Calu3 (cell line): ENCODE measurements at places on chromosomes 12 and 14. TPM values are rescaled to one million over a fixed set of nuclear protein-coding genes. Genes with fewer than 3 reads are reported as not detected.

- no peak for DNase-seq
Measured at GRCh38 chr12:123986374-123986965, 13.5 kb downstream of the ZNF664 start.

- DNase-seq: no peak
Measured at GRCh38 chr12:98758331-98758730, 113.2 kb downstream of the APAF1 start.

The MYH6 gene
- total RNA-seq: not detected in 2 replicates

DNA sequence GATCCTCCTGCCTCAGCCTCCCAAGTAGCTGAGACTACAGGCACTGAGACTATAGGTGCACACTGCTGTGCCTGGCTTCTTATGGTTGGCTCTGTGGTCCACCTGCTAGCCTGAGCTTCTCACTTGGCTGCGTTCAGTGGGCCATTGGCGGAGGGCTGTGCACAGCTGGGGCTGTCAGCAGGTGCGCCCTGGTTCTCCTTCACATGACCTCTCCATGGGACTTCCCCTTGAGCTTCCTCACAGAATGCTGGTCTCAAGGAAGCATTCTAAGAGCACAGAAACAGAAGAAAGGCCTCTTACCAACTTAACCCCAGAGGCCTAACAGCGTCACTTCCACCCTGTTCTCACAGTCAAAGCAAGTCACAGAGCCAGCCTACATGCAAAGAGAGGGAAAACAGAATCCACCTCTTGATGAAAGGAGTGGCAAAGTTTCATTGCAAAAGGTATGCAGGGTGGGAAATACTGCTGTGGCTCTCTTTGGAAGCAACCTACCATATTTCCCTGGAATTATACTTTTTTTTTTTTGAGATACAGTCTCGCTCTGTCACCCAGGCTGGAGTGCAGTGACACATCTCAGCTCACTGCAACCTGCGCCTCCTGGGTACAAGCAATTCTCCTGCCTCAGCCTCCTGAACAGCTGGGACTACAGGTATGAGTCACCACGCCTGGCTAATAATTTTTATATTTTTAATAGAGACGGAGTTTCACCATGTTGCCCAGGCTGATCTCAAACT, 9.3 kb downstream of the RILPL2 start:
- no peak for DNase-seq

DNA sequence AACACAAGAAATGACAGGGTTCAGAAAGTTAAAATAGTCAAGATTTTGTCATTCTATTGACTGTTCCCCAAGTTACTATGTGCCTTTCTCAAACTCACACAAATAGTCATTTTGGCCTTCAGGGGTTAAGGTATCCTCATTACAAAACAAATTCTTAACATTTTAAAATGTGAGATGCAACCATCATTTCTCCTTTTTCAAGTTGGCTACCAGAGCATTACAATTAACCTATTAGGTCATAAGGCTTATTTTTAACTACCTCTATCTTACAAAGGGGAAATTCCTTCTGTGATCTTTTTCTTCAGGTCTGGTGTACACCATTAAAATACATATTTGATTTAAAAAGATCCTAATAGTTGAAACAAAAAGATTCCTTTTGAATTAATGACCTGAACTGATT, 61.2 kb downstream of the SLC38A1 start:
- DNase-seq: no peak

GRCh38 chr14:101072945-101073597, 169.5 kb upstream of the RTL1 start:
- peak; percentile 94 for DNase-seq

- DNase-seq: no peak
Measured at GRCh38 chr12:91561958-91562325, 379.3 kb upstream of the DCN start.

The PPM1H gene
- total RNA-seq: 36.7 and 39.1 TPM in 2 replicates

GRCh38 chr12:10247436-10248058, 34.9 kb downstream of the GABARAPL1 start:
- DNase-seq: no peak

DNA sequence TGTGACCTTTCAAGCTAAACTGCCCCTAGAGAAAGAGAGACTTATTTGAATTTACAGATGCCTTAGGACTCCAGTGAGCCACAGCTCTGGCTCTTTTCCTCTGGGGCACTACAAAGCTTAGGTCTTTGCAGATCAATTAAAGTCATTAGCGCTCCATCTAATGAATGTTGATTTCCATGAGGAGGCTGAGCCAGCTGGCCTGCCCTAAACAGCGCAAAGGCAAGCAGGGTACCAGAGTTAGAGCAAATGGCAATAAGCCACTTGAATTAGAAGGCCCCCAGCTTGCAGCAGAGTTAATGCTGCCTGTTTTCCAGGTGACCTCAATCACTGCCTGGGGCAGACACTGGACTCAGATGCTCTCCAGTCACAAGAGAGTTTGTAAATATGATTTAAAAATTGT, 695.3 kb downstream of the DIO2 start:
- DNase-seq: no peak

The ASPG gene
- not detected in 2 replicates for total RNA-seq

The TESPA1 gene
- not detected in 2 replicates for total RNA-seq

GRCh38 chr12:44627387-44628166, 248.5 kb downstream of the NELL2 start:
- no peak for DNase-seq

- DNase-seq: no peak
Measured at GRCh38 chr12:51504851-51505250, 80.2 kb downstream of the SLC4A8 start.

DNA sequence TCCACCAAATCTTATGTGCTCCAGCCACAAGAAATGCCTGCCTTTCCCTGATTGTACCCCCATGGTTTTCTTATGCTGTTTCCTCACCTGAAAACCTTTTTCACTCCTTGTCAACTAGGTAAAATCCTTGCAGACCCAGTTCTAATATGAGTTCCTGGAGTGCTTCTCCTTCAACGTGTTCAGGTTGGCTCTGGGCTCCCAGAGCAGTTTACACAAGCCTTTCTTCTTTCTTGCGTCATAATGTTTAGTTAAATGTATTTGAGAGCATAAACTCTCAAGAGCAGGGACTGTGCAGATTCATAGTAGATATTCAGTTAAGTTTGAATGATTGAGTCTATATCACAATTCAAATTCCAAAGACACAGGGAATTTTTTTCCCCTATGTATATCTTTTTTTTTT, 484.8 kb upstream of the CCDC196 start:
- no peak for DNase-seq

The ADAM20 gene
- total RNA-seq: 1.3 and 1.8 TPM in 2 replicates

The OR4K5 gene
- not detected in 2 replicates for total RNA-seq

DNA sequence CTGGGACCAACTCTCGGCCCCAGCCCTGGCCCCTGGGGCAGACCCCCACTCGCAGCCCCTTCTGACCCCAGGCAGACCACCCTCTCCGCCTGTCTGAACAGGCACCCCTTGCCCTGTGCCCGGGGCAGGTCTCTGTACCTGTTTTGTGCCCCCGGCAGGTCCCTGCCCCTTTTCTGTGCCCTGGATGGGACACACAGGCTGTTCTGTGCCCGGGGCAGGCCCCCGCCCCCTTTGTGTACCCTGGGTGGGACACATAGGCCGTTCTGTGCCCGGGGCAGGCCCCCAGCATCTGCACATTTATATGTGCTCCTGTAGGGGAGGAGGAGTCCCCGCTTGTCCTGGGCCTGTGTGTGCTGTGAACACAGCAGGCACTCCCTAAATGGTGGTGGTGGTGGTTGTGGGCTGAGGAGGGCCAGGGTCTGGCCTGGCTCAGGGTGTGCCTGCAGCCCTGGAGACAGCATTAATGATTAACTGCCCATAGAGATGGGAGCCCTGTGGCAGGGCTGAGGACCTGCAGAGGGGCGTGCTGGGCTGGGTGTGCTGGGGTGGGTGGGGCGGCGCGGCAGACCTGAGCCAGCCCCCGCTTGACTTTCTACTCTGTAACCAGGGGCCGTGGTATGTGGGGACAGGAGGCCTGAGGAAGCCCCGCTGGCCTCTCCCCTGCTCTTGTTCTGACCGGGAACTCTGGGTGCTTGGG, 3.7 kb downstream of the FBRSL1 start:
- DNase-seq: peak; percentile 60

DNA sequence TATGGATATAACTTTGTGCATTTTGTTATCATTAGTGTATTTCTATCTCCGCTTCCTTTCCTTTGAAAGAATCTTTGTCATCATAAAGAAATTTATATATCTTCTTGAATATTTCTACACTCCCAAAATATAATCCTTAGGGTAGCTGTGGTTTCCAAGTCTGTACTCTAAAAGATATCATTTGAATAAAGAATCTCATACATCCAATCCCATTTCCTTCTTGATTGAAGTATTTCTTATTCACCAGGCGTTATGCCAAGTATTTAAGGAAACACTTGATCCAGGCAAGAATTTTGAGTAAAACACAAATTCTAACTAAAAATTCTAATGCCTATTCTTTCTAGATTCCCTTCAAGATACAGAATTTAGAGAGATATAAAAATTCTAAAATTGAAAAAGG, 821.8 kb downstream of the GALC start:
- no peak for DNase-seq

DNA sequence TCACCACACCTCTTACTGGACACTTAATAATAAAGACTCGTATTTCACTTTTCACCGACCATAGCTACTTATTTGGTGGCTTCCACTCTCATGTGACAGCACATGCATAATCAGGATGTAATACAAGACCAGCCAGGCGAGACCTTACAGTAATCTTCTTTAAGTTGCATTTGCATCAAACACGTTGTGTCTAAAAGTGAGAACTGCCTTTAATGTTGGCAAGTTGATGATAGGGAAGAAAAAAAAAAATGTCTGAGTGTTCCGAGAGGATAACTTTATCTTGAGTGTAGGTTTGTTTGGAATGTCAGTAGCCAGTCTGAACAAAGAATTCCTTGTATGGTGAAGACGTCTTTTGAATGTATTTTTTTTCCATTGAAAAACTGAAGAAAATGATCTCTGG, 440.4 kb downstream of the ADAMTS20 start:
- no peak for DNase-seq

The OR6J1 gene
- total RNA-seq: not detected in 2 replicates

DNA sequence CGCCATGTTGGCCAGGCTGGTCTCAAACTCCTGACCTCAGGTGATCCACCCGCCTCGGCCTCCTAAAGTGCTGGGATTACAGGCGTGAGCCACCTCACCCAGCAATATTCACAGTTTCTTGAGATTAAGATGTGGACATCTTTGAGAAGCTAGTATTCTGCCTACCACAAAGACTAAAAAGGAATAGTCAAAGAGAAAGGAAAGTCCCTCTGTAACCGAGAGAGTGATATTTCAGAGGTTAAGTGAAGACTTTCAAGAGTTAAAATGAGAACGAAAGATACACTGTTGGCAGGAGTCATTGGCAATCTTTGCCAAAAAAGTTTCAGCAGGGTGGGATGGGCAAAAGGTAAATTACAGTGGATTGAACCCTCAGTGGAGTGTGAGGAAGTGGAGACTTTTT, 15.6 kb downstream of the DGKA start:
- no peak for DNase-seq

GRCh38 chr14:100416921-100417860, 94.1 kb downstream of the SLC25A47 start:
- DNase-seq: peak; percentile 77

The KIF26A gene
- 0.07 TPM in 2 replicates for total RNA-seq

DNA sequence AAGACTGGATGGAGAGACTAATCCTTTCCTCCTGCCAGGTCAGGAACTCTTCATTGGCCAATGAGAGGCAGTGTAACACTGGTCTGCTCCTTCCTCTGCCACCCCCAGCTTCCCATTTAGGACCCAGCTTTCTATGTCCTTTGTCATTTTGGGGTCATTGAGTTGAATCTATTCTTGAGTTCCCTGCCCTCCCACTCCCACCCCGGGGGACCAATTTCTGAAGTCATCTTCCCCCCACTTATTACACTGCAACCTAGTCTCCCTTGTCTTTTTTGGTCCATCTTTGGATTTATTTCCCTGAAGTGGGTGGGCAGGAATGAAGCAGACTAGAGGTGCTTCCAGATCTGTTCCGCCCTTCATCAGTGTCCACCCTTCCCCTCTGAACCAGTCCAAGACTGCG, 7.6 kb upstream of the ITGA5 start:
- DNase-seq: no peak

The CLEC2A gene
- not detected in 2 replicates for total RNA-seq

DNA sequence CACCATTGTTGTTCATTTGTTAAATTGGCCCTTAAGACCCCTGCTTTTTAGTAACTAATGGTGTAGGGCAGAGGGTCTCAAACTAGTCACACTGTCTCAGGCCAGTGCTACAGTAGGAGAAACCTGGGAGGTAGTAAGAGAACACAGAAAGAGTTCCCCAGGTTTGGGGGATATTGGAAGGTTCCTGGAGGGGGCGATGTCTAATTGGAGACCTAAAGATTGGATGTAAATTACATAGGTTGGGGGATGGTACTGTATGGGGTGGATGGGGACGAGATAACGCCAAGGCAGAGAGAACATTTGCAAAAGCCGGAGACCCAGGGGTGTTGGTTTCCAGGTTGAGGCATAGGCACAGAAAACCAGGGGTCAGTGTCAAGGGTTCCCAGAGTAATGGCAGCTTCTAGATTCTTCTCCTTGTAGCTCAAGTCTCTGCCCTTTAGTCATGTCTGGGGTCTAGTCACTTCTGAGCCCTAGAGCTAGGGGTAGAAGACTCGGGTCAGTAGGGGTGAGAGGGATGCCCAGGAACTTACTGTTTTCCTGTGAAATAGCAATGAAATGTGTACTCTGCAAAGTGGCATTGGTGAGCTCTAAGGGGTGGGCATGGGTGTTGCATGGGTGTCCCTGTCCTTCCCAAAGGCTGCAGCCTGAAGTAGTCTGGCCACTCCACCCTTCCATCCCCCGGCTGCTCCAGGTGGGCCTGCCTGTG, 21.8 kb downstream of the PLEKHG3 start:
- DNase-seq: no peak

DNA sequence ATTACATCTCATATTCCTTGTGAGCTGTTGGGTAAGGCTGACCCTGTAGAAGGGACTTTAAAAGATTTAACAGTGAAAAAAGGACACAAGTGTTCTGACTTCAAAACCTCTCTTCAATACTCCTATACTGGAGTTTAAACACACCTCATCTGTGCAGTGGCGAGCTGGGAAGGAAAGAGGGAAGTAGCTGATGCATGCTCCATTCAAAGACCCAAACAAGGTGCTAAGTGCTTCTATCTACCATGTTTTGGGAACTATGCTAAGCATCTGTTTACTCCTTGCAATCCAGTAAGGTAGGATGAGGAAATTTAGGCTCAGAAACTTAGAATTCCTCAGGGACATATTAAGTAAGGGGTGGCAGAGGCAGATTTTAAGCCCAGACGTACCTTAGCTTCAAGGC, 16.4 kb upstream of the DNM1L start:
- DNase-seq: no peak

DNA sequence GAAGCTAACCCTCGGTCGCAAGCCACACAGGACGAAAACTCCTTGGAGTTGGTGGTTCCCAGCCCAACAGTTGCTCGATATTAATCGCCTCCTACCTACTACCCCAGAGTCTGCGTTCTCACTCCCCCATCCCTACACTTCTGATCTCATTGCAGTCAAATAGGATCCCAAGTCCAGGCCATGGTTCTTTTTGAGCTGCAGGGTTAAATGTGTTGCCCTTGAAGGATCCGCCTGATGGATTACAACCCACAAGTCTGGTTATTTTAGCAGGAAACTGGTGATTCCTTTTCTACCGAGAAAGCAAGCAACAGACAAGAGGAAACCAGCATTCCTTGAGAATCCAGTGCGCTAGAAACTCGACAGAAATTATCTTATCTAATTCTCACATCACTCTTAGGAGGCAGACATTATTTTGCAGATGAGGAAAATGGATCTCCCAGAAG, 785 bp upstream of the NIN start:
- peak; percentile 11 for DNase-seq
